ENCODE measurements at places on chromosomes 13 and 19.
A peak's percentile ranks its signal among the peaks of the same experiment; 100 is the strongest.

GRCh38 chr19:48342414-48342738 lies 17.0 kb downstream of the EMP3 start:
- DNase-seq, result no peak

GRCh38 chr19:1065606-1066109 lies 1.3 kb upstream of the ARHGAP45 start:
- no peak for DNase-seq

GRCh38 chr19:10911579-10912363 lies 16.7 kb downstream of the YIPF2 start:
- DNase-seq, result no peak

- peak; percentile 9 for DNase-seq
Observed at GRCh38 chr13:62643007-62643483, 1227.4 kb upstream of the PCDH20 start.

DNA sequence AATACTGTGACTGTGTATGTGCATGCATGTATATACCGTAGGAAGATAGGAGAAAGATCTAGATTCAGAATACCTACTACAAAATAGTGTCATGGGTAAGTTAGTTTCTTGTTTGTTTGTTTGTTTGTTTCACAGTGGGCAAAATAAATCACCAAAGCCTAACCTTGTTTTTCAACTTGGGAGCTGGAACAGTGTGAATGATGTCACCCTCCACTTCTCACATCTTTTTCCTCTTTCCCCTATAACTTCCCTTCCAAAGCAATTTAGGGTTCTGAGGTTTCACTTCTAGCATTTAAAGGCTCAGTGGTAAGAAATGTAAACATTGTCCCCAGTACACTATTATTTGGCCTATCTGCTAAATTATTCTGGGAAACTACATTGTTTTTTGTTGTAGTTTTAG lies 5.4 kb downstream of the KCTD4 start:
- DNase-seq, result no peak

- DNase-seq, result no peak
Observed at GRCh38 chr13:92621985-92622384, 604.6 kb upstream of the GPC6 start.

GRCh38 chr13:84645196-84646012 lies 763.1 kb upstream of the SLITRK1 start:
- peak; percentile 28 for DNase-seq

GRCh38 chr19:38743394-38744297 lies 628 bp downstream of the CAPN12 start:
- no peak for DNase-seq

DNA sequence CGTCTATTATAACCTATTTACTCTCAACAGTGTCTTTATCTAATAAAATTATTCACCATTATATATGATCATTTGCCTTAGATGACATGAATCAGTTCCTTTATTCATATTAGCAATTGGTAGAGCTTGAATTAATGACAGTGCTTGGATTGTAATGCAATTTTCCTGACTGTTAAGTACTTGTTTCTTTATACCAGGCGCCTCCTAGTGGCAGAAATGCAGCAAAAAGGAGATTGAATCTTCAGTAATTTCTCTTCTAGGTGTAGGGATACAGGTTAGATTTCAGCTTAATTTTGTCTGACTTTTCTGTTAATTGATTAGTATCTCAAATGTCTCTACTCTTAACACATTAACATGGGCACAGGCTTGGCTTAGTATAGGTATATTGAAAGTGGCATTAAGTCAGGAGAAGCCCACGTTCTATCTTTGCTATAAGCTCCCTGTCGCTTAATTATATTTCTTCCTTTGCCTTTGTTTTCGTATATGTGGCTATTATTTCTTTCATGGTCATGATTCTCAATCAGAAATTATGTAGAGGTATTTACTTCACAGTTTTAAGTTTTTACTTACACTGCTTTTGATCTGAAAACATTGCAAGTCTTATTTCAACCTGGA lies 9.1 kb upstream of the LHFPL6 start:
- peak; percentile 49 for DNase-seq

DNA sequence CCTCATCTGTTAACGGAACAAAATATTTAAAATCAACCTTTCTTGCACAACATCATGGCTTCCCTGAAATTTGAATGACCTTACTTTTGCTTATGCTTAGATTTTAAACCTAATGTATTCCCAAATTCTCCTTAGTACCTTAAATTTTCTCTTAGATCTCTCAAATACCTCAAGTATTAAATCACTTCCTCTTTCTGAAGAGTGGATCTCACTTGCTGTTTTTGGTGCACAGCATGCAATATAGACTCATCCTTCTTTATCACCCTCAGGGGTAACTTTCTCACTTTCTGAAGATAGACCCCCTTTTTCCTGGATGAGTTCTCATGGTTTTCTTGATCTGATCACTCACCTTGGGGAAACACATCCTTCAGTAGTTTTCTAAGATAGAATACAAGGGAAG lies 871.7 kb downstream of the DACH1 start:
- DNase-seq, result no peak

GRCh38 chr13:33057019-33057780 lies 41.0 kb downstream of the KL start:
- DNase-seq, result peak; percentile 37

- peak; percentile 12 for DNase-seq
Observed at GRCh38 chr13:51666374-51666773, 82.1 kb downstream of the WDFY2 start.

DNA sequence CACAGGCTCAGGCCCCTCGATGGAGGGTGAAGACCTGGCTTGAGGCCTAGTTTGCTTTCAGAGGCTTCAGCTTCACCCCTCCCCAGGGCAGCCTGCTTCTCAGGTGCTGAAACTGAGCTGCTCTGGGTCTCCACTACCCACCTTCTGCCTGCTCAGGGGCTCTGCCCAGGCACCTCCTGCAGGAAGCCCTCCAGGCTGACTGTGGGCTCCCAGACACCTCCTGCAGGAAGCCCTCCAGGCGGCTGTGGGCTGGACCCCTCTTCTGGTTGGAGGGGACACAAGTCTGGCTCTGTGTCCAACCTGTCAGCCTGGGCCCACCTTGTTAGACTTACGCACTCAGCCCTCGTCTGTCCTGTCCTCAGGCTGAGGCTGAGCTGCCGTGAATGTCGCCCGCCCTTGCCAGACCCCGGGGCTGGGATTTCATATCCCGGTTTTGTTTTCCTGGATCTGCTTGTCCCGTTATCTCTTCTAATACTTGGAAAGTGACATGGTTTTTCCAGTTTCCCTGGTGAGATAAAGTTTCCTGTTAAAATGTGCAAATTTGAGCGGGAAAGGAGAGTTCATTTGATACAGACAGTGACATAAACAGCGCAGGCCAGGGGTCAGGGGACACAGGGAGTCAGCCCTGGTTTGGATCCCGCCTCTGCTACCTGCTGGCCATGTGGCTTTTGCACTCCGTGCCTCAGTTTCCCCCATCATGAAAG lies 20.8 kb upstream of the MISP start:
- DNase-seq, result no peak

- no peak for DNase-seq
Observed at GRCh38 chr19:1045247-1045603, 5.3 kb downstream of the ABCA7 start.

DNA sequence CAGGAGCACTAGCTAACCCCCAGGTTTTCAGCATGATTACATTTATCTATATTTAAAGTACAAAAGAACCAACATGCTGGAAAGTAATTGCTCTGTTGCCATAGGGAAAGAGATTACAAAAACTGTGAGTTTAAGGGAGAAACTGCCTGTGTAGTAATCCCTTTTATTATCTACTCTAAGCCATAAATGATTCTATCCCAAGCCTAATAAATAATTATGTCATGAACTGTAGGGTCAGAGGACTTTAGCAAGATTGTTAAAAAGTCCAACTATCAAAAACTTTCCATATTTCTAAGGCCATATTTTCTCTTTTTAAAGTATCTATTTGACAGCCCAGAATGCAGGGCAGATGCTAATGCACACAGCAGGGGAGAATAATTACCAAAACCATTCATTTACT lies 573.8 kb upstream of the MIR17HG start:
- no peak for DNase-seq

GRCh38 chr19:44113784-44114390 lies 688 bp downstream of the ZNF225 start:
- no peak for DNase-seq

GRCh38 chr13:41960211-41960636 lies 685 bp downstream of the VWA8 start:
- peak; percentile 69 for DNase-seq

GRCh38 chr13:101267656-101268055 lies 148.7 kb downstream of the NALCN start:
- DNase-seq, result peak; percentile 35

GRCh38 chr13:21688056-21688455 lies 17.2 kb downstream of the FGF9 start:
- DNase-seq, result no peak

DNA sequence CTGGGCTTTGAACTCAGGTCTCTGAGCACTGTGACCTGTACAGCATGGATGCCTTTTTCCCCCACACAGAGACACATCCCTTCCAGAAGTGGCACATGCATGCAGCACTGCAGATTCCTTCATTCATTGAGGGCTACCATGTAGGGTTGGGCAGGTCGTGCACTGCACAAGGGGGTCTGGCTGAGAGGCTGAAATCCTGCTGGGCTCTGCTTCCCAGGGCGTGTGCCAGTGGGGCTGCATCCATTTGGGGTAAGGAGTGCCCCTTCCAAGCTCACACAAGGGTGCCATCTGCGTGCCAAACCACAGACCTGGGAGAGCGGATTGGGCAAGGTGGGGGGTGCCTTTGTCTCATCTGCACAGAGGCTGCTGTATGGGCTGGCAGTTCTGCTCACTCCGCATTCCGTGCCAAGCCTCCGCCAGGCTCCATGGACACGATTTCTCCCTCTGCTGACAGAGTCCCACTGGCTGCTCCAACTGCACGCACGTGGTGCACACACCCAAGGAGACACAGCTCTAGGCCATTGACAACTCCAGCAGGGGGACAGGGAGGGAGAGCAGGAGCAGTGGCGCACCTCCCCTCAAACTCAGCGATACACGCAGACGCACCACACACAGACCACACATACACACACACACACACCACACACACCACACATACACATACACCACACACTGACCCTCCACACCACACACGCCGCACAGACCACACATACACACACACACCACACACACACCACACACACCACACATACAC lies 4.5 kb upstream of the SHISA7 start:
- peak; percentile 74 for DNase-seq
